ENCODE measurements at places on chromosomes 5 and 9.

DNA sequence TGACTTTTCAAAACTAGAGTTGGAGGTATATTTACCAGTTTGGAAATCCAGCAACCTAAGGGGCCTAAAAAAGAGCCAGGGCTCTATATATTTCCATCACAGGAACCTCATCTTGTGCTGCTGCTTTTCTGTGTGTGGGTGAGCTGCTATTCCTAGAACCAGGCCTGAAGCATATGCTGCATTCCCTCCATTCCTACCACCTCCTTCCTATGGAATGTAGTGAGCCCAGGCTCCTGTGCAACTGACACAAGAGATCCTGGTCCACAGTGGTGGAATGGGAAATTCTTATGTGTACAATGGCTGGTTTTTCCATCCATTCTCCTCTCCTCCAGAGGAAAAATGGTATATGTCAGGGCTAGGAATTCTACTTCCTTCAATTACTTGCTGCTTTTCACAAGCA is 39.1 kb downstream of the SPEF2 start:
- no peak for DNase-seq

- DNase-seq: no peak
Measured at GRCh38 chr9:91039125-91039834, 237.7 kb downstream of the SYK start.

- no peak for DNase-seq
Measured at GRCh38 chr5:50968356-50969149, 302.1 kb downstream of the PARP8 start.

DNA sequence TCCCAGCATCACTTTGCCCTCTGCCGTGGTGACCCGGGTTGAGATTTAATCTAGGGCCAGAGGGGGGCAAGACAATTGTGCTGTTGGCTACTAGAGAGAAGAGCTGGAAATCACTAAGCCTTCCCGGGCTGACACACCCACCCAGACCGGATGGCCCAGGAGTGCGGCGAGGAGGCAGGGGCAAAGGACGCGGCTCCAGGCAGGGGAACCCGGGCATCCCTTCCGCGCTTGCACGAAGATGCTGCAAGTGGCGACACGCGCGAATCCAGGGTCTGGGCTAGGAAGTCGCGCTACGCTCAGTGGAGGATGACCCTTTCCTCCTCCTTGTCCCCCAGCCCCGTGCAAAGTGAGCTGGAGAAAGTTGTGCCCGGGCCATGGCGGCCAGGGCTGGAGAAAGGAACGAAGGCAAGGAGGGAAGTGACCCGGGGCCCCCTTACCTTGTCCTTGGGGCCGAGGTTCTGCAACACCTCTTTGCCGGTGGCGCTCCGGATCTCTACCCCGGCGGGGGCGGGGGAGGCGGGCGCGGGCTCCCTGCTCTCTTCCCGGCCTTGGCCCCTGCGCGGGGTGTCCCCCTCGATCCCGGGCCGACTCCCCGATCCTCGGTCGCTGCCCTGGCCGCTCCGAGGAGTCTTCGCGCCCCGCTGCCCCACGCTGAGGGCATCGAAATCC is 693 bp downstream of the DPYSL3 start:
- DNase-seq: peak; percentile 54

- peak; percentile 21 for DNase-seq
Measured at GRCh38 chr9:134215420-134215698, 51.0 kb upstream of the RNU6ATAC start.

DNA sequence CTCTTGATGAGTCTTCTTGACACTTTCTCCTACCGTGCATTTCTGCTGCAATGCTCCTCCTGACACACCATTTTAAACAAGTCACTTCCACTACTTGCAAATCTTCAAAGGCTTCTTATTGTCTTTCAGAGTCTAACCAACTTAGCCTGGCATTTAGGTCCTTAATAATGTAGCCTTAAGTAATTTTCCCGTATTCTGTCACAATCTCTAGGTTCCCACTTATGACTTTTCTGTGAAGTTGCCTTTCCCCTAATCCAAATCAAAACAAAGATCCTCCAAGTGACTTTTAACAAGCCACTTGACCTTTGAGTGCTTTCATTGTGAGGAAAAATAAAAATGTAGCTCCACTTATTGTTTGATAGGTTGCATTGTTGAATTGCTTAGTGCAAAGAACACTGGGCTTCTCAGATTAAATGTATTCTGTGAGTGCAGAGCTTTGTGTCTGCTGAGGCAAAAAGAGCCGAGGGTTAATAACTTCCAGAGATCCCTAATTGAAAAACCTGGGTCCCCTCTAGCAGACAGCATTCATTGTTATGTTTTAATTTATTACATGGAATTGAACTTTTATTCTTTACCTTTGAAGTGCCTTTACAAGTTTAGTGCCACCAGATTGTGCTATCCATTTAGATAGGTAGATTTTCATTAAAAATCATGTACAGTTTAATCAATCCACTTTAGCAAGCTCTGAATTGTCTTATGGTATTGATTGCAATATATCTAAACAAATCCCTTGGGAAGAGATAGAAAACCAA is 341.7 kb upstream of the TYRP1 start:
- no peak for DNase-seq

GRCh38 chr5:87010736-87011135 is 256.9 kb upstream of the RASA1 start:
- DNase-seq: no peak

DNA sequence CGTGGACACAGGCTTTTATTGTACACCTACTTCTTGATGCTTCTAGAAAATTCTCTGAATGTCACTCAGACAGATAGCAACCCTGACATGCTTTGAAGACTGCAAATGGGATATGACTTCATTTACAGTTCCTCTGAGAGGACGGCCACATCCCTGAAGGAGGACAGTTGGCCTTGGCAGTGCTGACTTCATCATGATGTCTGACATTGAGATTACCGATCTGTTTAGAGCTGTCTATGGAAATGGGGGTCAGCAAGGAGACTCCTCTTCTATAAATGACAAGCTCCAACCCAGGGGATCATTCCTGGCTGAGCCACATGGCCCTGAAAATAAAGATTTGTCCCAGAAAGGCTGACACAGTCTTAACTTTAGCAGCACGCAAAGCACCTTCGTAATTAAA is 75.8 kb downstream of the NUDT12 start:
- DNase-seq: no peak

- no peak for DNase-seq
Measured at GRCh38 chr5:166032601-166033000, 2258.8 kb upstream of the WWC1 start.

- no peak for DNase-seq
Measured at GRCh38 chr5:97118261-97119006, 24.0 kb downstream of the LIX1 start.

- no peak for DNase-seq
Measured at GRCh38 chr5:174273325-174273724, 227.8 kb downstream of the NSG2 start.

All from mucosa of descending colon (tissue), 3 donors.